Large intestine (tissue), 12 donors: ENCODE measurements at places on chromosomes 1 and 21.

- DNase-seq: no peak
Measured at GRCh38 chr1:162928141-162928540, 67.2 kb upstream of the CCDC190 start.

DNA sequence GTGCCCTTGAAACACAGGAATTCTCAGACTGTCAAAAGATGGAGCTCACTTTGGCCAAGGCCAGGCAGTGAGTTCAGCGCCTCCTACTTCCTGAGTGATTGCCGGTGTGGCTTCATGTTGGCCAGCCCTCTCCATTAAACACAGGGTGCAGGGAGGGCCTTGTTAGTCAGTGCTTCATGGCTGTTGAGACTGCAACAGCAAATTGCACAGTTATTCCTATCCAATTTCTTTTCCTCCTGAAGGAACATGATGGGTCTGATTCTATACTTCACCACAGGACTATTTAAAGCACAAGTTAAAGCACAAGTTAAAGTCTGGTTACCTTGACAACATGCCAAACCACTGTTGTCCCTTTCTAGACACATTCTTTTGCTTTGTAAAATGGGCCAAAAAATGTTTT, 156.6 kb downstream of the SIPA1L2 start:
- DNase-seq: no peak

- no peak for DNase-seq
Measured at GRCh38 chr1:93871366-93871765, 7.6 kb downstream of the DNTTIP2 start.

DNA sequence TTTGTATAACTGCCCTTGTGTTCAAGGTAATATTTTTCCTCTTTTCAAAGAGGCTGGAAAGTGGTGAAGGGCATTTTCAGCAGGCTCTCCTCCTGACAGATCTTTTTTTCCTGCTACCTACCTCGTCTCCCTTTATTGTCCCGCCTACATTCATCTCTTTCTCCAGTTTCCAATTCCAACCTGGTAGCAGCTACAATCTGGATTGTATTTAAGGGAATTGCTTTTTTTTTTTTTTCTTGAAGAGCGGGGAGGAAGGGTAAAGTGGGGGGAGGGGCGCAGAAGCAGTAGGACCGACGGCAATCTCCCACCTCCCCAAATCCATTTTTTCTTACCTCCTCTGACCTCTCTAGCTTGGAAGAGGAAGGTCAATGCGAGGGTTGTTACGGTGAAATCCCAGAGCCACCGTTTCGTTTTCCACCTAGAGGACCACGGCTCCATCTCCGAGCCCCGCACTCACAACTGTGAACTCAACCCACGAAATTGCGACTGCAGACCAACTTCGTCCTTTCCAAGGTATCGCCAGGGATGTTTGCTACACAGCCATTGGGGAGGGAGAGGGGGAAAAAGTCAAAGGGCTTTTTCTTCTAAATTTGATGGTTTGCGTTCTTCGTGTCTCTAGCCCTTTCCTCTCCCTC, 464 bp downstream of the COL11A1 start:
- DNase-seq: no peak

- no peak for DNase-seq
Measured at GRCh38 chr1:19524791-19525190, 39.5 kb upstream of the CAPZB start.

DNA sequence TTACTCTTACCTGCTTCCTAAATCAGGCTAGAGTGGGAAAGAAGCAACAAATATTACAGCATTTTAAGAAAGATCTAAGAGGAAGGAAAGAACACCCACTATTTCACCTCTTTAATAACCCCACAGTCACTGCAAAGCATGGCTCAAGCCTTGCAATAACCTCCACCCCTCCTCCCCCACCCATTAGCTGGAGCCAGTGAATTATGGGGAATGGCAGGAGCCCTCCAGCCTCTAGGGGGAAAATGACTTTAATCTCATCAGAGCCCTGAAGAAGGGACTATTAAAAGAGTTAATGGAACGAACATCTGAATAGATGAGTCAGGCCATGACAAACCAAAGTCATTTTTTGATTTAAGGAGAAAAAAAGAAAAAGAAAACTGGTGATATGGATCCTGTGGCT, 630.7 kb upstream of the PLXNA2 start:
- DNase-seq: no peak

GRCh38 chr21:19776076-19776475, 1222.1 kb upstream of the NCAM2 start:
- DNase-seq: no peak

DNA sequence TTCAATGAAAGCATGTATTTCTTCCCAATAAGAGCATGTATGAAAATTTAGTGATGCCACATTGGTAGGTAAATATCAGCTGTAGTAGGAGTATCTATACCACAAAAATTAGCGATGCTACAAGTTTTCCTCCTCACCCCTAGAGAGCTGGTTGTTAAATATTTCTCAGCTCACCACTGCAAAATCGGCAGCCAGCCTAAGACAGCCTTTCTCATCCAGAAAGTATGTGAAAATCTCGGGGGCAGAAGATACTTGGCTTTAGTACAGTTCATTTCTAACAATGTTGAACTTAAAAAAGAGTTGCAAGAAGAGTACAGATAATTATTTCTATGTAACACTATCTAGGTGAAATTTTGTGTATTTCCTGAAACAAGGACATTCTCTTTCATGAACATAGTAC, 235.4 kb downstream of the TPR start:
- no peak for DNase-seq

DNA sequence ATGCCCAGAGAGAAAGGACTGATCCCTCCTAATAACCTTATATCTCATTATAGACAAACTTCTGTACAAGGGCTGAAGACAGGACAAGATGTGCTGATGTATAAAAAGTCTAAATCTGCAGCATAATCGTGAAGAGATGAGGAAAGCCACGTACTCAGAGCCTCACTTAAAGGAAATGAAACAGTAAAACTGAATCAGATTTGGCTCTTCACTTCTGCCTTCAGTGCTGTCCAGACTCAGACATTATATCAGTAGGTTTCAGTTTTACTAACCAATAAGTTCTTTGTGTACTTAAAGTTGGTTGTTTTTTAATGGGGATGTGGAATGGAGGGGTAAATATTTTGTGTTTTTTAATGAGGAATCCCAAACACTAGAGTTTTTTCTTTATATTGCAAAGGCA, 45.3 kb upstream of the RGS1 start:
- DNase-seq: no peak

GRCh38 chr1:54402896-54403295, 3.3 kb downstream of the SSBP3 start:
- DNase-seq: no peak

DNA sequence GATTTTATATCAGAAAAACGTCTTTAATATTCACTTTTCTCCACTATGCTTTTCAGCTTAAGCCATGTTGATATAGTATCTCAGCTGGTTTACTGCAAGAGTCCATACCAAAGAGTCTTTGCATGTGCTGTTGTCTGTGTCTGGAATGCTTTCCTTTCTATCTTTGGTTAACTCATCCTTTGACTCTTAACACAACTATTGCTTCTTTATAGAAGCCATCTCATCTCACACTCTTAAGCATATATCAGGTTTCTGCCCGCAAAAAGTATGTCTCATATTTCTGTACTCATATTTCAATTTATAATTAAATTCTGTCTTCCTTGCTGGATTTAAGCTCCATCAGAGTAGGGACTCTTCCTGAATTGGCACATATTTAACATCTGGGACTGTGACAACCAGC, 220.9 kb upstream of the KCNK2 start:
- DNase-seq: no peak
